Mucosa of gallbladder (tissue), 1 donor: ENCODE measurements at places on chromosomes 1 and 21.
A peak's percentile ranks its signal among the peaks of the same experiment; 100 is the strongest.

DNA sequence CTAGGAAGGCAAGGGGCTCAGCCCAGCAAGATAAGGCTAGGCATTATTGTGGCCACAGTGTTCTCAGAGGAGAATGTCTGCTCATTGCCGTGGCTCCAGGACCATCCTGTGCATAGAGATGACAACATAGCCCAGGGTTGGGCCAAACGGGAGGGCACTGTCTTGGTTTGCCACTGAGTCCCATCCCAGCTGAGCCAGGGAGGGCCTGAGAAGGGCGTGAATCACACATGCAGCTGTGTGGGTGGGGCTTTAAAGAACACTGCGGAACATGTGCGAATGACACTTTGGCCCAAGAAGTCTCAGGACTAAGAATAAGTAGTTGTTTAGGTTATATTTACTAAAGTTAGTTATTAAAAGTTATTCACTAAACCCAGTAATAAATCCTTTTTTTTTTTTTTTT is 18.5 kb downstream of the CHAF1B start:
- no peak for DNase-seq

GRCh38 chr1:89594096-89594740 is 38.7 kb upstream of the LRRC8C start:
- no peak for DNase-seq

DNA sequence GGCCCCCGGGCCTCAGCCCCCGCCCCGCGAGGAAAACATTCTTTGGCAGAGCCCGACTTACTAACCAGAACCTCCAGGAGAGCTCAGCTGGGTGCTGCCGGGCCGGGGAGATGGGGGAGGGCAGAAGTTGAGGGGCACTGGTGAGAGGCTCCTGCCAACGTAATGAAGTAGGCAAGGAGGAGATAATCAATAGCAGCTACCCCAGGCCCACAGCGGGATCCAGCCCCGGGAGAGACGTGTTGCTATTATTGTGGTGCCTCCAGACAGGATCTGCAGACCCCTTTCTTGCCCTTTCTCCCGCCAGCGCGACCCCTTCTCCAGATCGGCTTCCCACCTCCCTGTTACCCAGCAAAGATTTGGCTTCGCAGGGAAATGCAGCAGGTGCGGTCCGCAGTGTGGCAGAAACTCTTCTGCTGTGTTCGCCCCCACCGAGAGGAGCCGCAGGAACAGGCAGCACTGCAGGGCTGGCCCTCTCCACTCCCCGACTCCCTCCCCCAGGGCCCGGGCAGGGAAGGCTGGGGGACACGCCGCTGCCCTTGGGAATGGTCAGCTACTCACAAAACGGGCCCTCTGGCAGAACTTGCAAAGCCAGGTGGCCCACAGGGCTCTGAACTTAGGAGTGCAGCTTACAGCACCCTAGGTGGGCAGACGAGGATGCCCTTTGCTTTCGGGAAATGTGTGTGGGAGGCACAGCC is 1.5 kb upstream of the KCNA2 start:
- DNase-seq: no peak

DNA sequence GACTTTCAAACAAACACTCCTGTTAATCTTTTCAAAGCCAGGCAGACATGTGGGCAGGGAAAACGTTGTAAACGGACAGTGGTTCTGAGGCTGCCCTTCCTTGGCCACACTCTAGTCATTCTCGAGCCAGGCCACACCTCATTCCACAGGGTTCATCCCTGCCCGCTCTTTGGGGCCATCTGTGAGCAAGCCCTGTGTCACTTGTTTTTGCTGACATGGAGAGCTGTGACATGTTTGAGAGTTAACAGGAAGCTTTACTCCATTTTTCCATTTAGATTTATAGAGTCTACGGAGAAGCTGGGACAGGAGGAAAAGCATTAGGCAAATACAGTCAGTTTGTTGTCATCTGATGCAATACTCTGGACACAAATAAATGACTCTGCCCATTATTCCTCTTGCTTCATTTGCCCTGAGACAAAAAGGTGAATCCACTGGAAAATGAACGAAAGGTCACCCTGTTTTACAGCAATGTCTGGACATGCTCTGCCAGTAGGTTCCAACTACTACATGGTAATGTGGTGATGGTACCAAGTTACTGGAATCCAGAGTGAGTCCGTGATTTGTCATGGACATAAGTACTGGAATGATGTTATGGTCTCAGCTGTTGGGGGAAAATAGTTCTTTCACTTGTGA is 126.9 kb downstream of the CLIC6 start:
- peak; percentile 57 for DNase-seq

DNA sequence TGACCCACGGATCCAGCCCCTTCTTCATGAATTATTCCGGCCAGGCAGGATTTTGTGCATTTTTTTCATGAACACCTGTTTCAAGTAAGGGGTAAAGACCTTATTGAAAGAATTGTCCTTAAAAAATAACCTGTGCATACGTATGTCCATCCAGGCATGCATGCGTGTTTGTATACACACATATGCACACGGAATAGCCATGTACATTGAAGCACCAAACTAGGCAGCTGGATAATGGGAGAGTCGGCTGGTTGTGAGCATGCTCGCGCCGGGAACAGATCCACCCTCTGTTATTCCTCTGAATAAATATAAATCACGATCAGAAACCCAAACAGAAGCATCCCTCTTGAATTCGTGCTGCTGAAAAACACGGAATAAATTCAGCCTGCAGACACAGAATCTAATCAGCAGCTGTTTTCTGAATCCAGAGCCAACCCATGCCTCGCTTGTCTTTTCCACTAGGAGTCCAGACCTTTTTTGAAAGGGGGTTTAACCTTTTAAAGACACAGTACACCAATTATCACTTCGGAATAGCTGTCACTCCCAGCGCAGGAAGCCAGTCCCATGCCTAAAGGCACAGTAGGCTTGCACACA is at the start of gene HIVEP3:
TSS of gene HIVEP3 (minus strand) at position 473 of the 594 bp plus-strand sequence.
- no peak for DNase-seq

DNA sequence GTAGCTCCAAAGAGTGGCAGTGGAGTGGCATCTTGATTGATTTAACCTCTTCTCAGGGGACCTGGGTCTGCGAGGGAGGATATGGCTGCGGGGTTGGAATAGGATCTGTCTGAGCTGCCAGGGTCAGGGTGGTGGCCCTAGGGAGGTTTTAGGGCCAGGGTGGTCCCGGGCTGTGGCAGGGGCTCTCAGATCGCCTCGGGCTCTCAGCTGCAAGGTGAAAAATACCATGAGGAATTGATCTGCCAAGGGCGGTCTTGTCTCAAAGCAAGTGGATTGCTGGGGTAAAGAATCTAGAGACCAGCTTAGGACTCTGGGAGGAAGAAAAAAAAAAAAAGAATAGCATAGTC is 3.7 kb downstream of the SIM2 start:
- no peak for DNase-seq

GRCh38 chr1:71047635-71048607 is at the start of gene PTGER3:
TSS of gene PTGER3 (minus strand) at chr1:71047816. CDS start at chr1:71047577, 239 bp downstream.
- DNase-seq: peak; percentile 66

DNA sequence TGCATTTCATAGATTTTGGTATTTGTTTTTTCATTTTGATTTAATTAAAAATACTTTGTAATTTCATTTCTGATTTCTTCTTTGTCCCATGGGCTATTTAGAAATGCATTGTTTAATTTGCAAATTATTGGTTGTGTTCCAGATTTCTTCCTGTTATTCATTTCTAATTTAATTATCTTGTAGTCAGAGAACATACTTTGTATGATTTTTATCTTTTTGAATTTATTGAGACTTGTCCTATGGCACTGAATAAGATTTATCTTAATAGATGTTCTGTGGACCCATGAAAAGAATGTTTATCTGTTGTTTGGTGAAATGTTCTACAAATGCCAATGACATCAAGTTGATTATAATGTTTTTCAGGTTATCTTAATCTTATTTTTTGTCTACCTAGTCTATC is 16.1 kb upstream of the TRABD2B start:
- DNase-seq: no peak

DNA sequence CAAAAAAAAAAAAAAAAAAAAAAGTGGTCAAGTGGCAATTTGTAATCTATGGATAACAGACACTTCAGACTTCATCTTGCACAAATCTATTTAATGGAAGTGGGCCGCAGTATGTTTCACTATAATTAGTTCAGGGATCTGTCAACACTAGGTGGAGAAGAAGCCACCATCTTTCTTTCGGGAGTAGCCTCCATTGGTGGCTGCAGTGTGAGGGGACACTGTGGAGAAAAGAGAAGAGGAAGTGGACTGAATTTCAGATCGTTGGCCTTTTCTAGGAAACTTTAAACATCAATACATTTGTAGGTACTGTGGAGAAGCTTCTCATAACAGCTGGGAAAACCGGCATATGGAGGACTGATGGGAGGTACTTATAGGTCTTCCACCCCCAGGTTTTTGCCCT is 8.0 kb upstream of the ELAPOR1 start:
- no peak for DNase-seq

- no peak for DNase-seq
Measured at GRCh38 chr1:233597489-233597901, 16.4 kb upstream of the KCNK1 start.

DNA sequence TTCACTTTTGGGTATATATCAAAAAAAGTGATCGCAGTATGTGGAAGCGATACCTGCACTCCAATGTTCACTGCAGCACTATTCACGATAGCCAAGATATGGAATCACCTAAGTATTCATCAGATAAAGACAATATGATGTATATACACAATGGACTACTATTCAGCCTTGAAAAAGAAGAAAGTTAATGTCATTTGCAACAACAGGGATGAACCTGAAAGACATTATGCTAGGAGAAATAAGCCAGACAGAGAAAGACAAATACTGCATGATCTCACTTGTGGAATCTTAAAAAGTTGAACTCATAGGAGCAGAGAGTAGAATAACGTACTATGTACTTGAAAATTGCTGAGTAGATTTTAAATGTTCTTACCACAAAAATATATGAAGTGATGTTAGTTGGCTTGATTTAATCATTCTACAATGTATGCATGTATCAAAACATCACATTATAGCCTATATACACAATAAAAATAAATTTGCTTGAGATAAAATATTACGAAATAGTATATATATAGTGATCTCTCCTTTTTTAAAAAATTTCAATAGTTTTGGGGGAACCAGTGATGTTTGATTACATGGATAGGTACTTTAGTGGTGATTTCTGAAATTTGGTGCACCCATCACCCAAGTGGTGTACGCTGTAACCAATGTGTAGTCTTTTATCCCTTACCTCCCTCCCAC is 56.0 kb downstream of the DTL start:
- DNase-seq: no peak

- DNase-seq: no peak
Measured at GRCh38 chr1:221910222-221910621, 168.3 kb upstream of the DUSP10 start.

GRCh38 chr1:16921391-16922185 is at the start of gene CROCC:
TSS of gene CROCC (plus strand) at chr1:16921931. CDS start at chr1:16922019, 88 bp downstream.
- DNase-seq: no peak

GRCh38 chr1:38608202-38608864 is 251.2 kb downstream of the RRAGC start:
- no peak for DNase-seq

- no peak for DNase-seq
Measured at GRCh38 chr21:15625363-15625762, 104.4 kb upstream of the USP25 start.

- DNase-seq: no peak
Measured at GRCh38 chr1:38283696-38284470, 237.3 kb upstream of the POU3F1 start.

DNA sequence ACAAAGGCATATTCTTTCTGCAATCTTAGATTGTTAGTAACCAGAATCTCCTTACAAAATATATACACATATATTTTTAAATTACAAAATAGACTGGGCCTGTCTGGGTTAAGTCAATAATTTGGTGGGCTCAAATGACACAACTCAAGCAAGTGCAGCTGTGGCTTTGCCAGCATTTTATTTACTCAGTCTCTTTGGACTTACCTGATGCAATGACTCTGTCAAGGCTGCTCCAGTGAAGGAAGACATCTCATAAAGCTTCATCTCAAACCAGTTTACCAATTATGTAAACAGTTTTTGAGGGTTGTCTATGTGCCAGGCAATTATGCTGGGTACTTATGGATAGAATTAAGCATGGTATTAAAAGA is 22.8 kb upstream of the ABCA4 start:
- no peak for DNase-seq

GRCh38 chr1:151596166-151596953 is 15.5 kb upstream of the SNX27 start:
- peak; percentile 56 for DNase-seq

GRCh38 chr1:115833856-115834255 is 7.1 kb downstream of the NHLH2 start:
- DNase-seq: no peak

- no peak for DNase-seq
Measured at GRCh38 chr1:9296850-9297249, 4.2 kb downstream of the SPSB1 start.

GRCh38 chr21:33315946-33316710 is 8.6 kb upstream of the IFNAR1 start:
- no peak for DNase-seq

GRCh38 chr1:41003640-41004220 is 17.8 kb downstream of the SLFNL1 start:
- peak; percentile 97 for DNase-seq

- no peak for DNase-seq
Measured at GRCh38 chr1:236158719-236159118, 16.4 kb downstream of the GPR137B start.

- peak; percentile 54 for DNase-seq
Measured at GRCh38 chr1:84505493-84506001, 639 bp upstream of the SPATA1 start.

GRCh38 chr1:25103164-25103795 is 129.0 kb downstream of the SYF2 start:
- no peak for DNase-seq

DNA sequence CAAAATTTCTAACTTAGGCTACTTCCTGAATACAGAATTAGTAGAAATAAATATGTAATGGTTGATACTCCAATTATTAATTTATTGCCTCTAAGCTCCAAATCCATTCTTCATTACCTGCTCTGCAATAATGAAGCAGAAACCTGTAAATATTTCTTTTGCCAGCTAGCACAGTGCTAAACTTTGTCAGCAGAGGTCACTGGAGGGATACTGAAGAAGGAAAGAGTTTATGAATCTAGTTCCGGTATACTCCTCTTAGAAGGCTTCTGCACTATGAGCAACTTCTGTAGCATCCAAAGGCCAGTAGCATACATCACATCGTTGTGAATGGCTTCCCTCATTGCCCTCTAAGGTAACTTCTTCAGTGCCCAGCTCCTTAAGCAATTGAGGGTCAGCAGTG is 81.0 kb upstream of the LHX8 start:
- DNase-seq: no peak

DNA sequence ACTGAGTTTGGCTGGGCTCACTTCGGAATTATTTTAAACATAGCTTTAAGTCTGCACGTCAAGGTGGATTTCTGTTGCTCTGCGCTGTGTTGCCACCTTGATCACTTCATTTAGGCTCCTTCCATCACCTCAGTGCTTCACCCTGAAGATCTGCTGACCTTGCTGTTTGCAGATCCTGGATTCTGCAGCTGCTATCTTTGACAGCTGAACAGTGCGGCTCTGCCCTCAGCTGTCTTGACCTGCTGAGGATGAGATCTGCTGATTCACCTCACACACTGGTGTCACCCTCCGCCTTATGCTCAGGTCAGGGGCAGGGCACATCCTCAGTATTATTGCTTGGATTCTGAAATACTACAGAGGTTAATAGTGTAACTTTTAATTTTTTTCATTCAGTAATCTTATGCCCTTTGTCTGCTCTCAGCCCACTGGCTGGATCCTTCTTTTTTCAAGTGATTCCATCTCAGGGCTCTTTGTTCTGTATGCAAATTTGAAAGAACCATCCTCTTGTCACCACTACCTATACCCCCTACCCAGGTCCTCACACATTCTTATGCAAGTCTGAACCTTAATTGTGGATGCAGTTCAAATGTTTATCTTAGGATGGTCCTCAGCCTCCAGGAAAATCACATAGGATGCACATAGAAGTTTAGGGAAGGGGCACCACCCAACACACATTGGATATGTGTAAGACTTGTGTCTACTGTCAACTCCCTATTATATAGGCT is 364.0 kb downstream of the OLFM3 start:
- DNase-seq: no peak
